ENCODE measurements at places on chromosomes 7 and 10.

- no peak for DNase-seq
Measured at GRCh38 chr7:20892776-20893175, 106.1 kb upstream of the SP8 start.

GRCh38 chr10:128047351-128047750, 78.9 kb downstream of the MKI67 start:
- DNase-seq, result peak; percentile 89

- no peak for DNase-seq
Measured at GRCh38 chr10:129964611-129965424, 744 bp upstream of the EBF3 start.

- DNase-seq, result no peak
Measured at GRCh38 chr10:30057894-30058556, 1.4 kb downstream of the JCAD start.

GRCh38 chr10:23198610-23198939, 6.5 kb downstream of the PTF1A start:
- DNase-seq, result no peak

Measured in CD4-positive, alpha-beta T cell treated with Interferon gamma for 1 hour (primary cell).